ENCODE measurements at places on chromosomes 11 and 22.

GRCh38 chr11:100105255-100105981 is 581.7 kb upstream of the ARHGAP42 start:
- no peak for DNase-seq

GRCh38 chr11:69746752-69747742 is 28.1 kb downstream of the FGF4 start:
- no peak for DNase-seq

GRCh38 chr11:116101902-116102301 is 597.7 kb upstream of the CADM1 start:
- no peak for DNase-seq

GRCh38 chr22:17920145-17920605 is 104.2 kb downstream of the MICAL3 start:
- no peak for DNase-seq

GRCh38 chr22:26199665-26200064 is 30.4 kb downstream of the SEZ6L start:
- DNase-seq: no peak

DNA sequence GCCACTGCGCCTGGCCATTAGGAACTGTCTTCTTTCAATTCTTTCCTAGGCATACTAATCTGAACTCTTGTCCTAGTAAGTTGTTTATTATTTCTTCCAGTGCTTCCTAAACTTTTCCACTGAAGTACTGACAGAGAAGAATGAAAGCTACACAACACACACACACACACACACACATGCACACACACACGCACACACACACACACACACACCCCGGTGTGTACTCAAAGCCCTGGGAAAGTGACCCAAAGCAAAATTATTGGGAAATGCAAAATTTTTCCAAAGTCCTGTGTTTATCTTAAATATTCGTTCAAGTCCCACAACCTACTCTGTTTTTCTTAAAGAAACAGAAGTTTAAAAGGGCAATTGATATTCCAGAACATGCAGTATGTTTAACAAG is 19.4 kb upstream of the SIK2 start:
- DNase-seq: no peak

DNA sequence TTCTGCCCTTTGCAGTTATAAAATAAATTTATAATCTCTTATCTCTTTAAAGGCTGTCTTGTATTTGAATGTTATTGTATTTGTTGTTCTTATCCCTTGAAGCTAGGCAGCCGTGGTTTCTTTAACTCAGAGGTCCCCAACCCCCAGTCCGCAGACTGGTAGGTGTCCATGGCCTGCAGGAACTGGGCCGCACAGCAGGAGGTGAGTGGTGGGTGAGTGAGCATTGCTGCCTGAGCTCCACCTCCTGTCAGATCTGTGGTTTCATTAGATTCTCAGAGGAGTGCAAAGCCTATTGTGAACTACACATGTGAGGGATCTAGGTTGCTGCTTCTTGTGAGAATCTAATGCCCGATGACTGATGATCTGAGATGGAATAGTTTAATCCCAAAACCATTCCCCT is 380.0 kb upstream of the CCDC90B start:
- DNase-seq: no peak

DNA sequence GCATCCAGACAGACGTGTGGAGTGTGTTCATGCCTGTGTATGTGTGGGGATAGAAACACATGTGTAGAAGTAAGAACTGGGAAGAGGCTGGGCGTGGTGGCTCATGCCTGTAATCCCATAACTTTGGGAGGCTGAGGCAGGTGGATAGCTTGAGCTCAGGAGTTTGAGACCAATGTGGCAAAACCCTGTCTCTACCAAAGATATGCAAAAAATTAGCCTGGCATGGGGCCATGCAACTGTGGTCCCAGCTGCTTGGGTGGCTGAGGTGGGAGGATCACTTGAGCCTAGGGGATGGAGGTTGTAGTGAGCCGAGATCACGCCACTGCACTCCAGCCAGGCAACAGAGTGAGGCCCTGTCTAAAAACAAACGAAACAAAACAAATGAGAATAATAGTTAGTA is 1166.6 kb downstream of the TBC1D22A start:
- DNase-seq: no peak

DNA sequence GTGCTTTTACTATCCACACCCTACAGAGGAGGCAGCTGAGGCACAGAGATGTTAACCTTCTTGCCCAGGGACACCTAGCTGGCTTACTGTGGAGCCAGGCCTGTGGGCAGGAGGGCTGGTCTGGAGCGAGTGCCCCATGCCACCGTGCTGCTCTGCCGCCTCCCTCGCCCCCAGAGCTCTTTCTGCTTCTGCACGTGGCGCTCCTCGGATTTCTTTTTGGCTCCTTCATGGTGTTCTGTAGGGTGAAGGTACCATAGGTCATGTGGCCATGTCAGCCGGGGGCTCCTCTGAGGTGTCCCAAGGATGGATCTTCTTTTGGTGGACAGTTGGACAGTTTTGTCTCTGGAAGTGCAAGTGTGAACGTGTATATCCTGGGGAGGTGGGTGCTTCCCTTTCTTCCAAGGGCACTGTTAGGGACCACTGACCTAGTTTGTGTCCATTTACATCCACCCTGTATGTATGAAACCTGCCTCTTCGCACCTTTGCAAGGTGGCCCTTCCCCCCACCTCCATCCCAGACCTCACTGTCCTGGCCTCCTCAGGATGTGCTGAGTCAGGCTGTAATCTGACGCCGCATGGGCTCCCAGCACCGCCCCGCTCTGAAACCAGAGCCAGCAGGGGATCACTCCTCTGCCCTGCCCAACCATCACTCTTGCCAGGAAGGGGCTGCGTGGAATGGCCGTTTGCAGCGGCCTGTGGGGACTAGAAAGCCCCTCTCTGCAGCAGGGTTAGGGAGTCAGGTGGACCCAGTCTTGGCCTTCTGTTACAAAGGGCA is 31.7 kb downstream of the POLR3H start:
- DNase-seq: peak; percentile 49

DNA sequence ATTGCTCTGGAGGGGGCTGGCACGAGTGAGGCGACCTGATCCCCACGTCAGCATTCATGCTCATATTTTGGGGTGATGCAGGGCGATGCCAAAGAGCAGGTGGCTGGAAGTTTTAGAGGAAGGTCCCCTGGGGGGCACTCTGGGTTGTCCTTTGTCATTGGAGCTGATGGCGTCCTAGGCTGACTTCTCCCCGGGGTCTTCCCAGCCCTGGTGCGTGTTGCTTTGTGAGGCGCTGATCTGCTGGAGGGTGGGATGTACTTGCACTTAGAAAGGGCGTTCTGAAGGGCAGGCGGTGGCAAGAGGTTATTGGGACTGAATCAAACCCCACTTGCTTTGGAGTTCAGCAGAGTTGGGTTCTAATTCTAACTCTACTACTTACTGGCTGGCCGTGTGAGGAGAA is 313.3 kb downstream of the NTM start:
- no peak for DNase-seq

GRCh38 chr22:19064354-19065054 is 57.7 kb downstream of the DGCR2 start:
- DNase-seq: no peak

DNA sequence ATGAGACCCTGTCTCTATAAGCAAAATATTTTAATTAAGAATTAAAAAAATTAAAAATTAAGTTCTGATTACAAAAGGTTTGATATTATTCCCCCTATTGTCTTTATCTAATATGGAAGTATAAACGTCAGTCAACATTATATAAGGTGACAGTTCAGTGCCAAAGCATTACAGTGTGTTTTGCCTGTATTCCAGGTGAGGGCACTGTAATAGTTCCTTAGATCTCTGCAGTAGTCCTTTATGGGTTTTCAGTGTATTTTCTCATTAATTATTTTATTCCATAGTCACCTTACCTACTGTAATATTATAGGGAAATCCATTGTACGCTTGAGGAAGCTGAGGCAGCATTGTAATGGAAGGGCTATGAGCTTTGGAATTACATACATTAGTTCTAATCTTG is 33.0 kb downstream of the FAR1 start:
- no peak for DNase-seq

GRCh38 chr11:123170929-123171328 is 24.1 kb downstream of the CLMP start:
- DNase-seq: no peak

DNA sequence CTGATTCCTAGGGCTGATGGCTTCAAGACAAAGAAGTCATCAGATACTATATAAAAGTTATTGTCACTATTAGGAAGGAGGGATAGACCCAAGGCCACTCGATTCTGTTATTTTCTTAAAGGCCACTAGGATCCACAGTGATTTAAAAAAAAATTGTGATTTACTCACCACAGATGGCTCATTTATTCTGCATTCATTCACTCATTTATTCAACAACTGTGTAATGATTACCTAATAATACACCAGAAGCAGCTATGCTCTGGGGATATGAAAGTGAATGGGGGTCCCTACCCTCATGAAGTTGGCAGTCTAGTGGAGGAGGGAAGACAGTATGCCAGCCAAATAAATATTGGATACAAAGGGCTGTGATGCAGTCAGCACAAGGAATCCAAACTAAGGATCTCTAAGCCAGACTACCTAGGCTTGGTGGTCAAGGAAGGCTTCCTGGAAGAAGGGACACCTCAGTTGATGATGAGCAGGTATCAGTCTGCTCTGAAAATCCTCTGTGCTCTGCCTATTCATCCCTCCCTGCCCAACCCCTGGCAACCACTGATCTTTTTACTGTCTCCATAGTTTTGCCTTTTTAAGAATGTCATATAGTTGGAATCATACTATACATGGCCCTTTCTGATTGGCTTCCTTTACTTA is 110.5 kb downstream of the NAT10 start:
- no peak for DNase-seq

DNA sequence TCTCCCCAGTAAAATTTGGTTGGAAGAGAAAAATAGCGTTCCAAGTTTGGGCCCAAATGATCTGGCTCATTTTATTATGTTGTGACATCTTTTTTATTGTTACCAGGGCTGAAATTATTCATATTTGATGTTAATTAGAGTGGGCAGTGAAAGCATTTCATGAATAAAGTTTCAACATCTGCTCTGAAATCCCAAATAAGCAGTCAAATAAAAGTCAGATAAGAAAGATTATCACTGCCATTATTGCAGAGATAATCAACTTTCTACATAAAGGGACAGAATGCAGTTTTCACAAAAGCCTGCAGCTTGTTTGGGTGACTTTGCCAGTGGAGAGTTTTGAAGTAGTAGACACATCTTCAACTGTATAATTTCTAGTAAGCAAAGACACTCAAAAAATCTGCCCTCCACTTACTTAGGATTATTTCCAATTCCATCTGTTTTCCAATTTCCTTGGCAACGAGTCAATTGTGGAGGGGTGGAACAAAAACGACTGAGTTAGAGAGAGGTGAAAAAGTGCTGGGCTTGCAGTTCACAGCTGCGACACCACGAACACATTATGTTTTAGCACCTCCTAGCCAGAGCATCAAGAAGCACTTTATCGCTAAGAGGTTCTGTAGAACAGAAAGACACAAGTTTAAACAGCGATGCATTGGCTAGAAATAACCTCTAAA is 9.0 kb downstream of the TECTA start:
- peak; percentile 57 for DNase-seq

GRCh38 chr22:16721961-16722360 is 103.2 kb downstream of the XKR3 start:
- no peak for DNase-seq

GRCh38 chr11:110077831-110078325 is 15.3 kb upstream of the ZC3H12C start:
- no peak for DNase-seq

DNA sequence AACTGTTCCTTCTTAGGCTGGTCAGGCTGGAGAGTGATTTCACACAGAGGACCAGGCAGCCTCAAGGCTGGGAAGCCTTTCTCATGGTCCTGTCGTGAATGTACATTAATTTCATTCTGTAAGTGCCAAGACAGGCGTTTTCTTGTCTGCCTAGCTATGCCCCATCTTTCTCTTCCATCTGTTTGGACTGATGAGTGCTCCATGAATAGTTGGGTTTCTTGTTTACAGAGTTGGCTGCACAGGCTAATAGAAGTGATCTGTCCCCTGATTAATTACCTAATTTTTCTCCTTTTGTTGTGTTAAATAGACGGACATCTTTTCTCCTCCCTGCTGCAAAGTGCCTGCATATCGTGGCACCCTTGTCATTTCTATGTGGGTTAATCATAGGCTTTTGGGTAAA is 135.8 kb upstream of the NARS2 start:
- DNase-seq: no peak

DNA sequence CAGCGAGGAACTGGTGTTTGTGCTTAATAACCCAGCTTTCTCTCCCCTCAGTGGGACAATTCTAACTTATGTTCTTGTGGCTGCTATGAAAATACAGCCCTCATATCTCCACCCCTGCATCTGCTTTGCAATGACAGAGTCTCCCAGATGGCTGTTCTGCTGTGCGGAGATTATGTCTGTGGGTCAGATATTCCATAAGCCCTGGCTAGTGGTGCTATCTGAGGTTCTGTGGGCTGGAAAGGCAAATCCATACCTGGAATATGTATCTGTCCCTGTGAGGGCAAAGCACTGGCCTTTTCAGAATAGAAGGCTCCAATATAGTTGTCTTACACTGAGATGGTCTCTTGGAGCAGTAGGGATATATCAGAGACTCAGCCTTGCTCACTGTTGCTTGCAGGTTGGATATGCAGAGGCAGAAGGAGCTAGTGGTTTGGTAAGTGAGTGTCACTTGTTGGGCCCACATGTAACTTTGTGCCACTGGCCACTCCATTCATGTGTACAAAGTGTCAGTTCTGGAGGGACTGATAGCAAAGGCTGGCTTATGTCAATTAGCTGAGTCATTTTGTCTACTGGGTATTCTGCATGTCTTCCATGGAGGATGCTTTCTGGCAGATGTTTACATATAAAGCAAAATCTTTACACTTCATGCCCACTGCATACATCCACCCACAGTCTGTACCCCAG is 246.6 kb downstream of the FAM76B start:
- DNase-seq: no peak

GRCh38 chr11:64266339-64266738 is 15.0 kb downstream of the PLCB3 start:
- no peak for DNase-seq

DNA sequence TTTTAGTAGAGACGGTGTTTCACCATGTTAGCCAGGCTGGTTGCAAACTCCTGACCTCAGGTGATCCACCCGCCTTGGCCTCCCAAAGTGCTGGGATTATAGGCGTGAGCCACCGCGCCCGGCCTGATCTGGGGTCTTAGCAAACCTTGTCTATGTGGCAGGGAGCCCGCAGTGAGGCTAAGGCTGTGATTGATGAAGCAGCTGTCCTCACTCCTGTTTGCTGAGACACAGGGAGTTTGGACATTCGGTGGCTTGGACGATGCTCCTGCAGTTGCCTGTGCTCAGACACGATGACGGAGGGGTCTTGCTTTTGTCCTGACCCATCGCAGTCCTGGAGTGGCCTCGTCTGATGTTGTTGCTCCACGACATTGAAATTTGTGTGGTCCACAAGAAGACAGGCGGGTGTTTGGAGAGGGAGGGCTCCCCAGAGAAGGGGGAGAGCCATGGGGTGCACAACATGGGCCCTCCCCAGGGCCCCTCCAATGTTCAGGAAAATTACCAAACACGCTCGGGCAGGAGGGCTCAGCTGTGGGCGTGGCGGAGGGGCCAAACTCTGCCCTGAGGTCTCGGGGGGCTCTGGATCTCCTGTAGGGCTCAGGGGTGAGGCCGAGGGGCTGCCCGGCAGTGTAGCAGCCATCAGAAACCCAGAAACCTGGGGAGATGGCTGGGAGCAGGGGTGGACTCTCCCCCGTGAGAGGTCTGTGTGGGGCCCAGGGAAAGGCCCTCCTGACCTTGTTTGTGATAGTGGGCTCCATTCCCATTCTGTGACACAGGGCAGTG is 41.8 kb upstream of the PRR5 start:
- DNase-seq: no peak

Measured in muscle of back (tissue), 13 donors.